SK-N-SH (cell line): ENCODE measurements at places on chromosomes 3 and 15.

- no peak for DNase-seq
Observed at GRCh38 chr3:37922721-37923568, 61.3 kb downstream of the CTDSPL start.

DNA sequence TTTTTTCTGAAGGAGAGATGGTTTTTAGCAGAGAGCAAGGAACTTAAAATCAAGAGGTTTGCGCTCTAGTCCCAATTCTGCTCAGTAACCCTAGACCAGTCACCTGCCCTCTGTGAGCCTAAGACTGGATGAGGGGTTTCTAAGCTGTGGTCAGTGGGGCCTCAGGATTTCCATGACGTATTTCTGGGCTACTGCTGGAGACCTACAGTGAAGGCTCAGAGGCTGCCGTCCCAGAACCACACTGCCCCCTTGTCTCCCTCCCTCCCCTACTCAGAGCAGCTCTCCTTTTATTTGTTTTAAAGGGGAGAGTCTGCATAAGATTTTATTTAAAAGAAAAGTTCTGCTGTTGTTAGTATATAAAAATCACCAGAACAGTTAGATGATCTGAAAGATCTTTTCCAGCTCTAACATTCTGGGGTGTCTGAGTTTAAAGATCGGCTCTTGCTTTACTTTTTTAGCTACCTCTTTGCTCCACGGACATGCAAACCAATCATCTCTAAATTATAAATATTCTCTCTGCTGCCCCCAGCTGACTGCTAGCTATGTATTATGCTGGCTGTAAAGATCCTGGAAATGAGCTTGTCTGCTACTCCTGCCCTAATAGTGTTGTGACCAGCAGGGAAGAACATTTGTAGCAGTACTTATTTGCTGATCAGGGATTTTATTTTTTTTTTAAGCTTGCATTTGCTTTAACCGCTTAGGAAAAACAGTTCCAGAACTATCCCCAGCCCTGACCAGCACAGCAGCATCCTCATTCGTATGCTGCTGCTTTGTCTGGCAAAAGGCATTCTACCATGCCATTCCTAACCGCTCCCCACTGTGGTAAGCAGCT is 28.6 kb upstream of the NDUFB4 start:
- peak; percentile 63 for DNase-seq

DNA sequence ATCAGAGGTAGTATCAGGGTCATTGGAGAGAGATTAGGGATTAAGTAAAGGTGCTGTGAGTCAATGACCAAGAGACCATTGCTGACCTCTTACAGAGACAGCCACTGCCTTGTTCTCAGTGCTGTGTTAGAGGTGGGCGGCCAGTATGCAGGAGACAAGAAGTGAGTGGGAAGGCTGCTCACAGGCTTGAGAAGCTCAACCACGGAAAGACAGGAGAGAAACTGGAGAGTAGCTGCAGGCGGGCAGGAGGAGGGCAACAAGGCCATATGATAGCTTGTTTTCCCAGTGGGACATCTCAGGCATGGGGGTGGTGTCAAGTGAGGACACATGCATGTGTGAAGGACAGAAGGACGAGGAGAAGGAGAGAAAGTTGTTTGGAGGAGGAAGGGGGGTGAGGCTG is 237.3 kb downstream of the PDCD6IP start:
- no peak for DNase-seq

DNA sequence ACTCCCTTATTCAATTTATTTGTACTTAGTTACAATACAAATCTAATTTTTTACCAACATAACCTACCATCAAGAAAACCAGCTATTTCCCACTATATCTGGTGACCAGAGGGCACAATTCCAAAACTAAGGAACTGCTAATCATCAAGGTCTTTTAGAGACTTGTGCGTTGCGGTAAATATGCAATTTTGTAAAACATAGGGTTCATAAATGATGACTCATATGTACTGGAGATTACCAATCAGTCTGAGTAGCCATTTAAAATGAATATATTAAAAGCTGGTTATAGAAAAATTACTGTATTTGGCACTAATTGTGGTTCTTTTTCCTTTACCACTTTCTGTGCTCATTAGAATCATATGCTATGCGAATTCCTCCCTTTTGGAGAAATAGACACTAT is 859.6 kb downstream of the ROBO1 start:
- no peak for DNase-seq

DNA sequence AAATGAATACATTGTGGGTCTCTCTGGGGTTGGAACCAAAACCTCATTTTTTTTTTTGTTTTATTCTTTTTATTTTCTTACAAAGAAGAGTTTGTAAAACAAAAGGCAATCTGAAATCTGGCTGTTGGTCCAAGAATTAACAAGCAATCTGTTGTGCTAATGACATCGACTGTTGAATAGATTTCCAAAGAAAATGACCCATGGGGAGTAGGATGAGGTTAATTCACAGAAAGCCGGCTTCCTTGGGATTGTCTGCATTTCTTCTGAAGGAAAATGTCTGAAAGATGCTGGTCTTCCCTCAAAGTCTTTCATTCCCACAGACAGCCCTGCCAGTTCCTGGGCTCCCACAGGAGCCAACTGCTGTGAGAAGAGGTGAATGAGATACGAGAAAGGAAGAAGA is 92.9 kb downstream of the LRRC3B start:
- DNase-seq: no peak

GRCh38 chr15:51696566-51696965 is 15.3 kb downstream of the SCG3 start:
- no peak for DNase-seq

GRCh38 chr3:151604891-151605290 is 128.8 kb upstream of the AADACL2 start:
- no peak for DNase-seq

- no peak for DNase-seq
Observed at GRCh38 chr3:155639462-155640055, 105.3 kb downstream of the PLCH1 start.

DNA sequence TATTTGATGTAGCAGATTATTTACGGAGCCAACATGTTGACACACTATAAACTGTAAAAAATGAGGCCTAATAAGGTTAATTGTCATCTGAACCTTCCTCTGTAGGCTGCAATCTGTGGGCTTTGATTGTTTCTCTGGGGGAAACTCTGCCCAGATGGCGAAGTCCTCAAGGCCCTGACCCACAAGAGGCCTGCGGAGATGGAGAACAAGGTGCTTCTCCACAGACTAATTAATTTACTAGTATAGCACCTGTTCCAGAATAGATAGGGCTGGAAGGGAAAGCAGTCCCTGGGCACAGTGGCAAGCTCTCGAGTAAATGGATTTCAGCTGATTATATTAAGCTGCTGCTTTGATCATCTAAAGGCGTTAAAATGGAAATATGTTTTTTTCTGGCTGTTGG is 338.8 kb upstream of the DNAJC19 start:
- DNase-seq: no peak

GRCh38 chr3:114214542-114215341 is 22.6 kb downstream of the ZNF80 start:
- no peak for DNase-seq

- no peak for DNase-seq
Observed at GRCh38 chr3:180375831-180376230, 226.1 kb upstream of the TTC14 start.

DNA sequence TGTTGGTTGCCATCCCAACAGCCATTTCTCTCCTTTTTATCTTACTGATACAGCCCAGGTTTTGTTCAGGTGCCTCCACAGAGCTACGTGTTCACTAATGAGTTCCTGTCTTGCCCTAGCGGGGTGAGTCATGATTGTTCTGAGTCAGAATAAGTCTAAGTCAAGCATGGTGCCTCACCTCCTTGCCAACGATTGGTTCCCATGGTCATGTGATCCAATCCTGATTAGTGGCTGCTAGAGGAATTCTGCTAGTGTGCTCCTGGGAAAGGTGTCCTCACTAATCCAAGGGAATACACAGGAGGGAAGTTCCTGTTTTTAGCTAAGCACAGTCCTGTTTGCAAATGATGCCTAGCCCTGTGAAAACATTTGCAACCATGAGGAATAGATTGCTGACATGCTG is 99.8 kb downstream of the NSUN3 start:
- no peak for DNase-seq

DNA sequence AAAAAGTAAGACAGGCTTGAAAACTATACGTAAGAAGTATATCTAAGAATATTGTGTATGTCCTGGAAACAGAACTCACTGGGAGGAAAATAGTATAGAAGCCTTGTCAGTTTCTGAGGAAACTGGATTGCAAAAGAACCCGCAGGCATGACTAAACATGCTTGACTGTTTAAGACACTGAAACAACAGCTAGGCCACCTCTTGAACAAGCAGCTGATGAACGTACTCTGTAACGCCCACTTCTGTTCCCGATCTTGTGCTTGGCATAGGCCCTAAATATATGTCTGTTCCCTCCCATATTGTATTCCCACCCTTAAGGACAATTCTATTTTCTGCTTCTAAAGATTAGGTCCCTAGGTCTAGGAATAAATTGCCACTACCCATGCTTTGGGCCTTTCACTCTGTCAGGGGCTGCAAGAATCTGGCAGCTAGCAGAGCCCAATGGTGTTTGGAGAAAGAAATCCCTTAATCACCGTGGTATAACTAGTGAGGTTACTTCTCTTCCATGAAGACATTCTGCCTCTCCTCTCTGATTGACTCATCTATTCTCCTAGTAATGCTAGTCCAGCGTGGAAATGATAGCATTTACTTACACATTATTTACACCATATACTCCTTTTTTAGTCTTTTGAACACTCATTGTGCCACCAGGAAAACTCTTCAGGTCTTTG is 46.2 kb downstream of the CD200 start:
- no peak for DNase-seq

DNA sequence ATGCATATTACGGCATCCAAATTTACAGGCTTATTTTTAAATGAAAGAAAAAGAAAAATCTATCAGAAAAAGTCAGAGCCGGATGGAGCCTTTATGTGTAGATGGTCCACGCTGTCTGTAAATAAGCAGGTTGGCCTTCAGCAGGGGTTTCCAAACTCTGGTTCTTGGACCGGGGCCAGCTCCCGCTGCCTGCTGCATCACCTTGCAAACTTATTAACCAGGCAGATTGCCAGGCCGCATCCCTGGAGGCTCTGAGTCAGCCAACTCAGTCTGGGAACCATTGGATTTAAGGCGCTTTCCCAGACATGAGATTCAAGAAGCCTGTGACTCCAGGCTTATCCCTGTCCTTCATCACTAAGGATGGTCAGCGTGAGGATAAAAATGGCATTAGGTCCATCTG is 212.4 kb downstream of the OPA1 start:
- peak; percentile 47 for DNase-seq

- DNase-seq: no peak
Observed at GRCh38 chr3:14687360-14687759, 12.4 kb downstream of the C3orf20 start.

- DNase-seq: no peak
Observed at GRCh38 chr15:99967841-99968371, 234.7 kb upstream of the LYSMD4 start.

GRCh38 chr3:100647171-100647570 is 37.8 kb downstream of the ADGRG7 start:
- no peak for DNase-seq

- no peak for DNase-seq
Observed at GRCh38 chr3:186102687-186103086, 6.2 kb downstream of the ETV5 start.

- no peak for DNase-seq
Observed at GRCh38 chr15:26724381-26725150, 48.3 kb downstream of the GABRB3 start.

DNA sequence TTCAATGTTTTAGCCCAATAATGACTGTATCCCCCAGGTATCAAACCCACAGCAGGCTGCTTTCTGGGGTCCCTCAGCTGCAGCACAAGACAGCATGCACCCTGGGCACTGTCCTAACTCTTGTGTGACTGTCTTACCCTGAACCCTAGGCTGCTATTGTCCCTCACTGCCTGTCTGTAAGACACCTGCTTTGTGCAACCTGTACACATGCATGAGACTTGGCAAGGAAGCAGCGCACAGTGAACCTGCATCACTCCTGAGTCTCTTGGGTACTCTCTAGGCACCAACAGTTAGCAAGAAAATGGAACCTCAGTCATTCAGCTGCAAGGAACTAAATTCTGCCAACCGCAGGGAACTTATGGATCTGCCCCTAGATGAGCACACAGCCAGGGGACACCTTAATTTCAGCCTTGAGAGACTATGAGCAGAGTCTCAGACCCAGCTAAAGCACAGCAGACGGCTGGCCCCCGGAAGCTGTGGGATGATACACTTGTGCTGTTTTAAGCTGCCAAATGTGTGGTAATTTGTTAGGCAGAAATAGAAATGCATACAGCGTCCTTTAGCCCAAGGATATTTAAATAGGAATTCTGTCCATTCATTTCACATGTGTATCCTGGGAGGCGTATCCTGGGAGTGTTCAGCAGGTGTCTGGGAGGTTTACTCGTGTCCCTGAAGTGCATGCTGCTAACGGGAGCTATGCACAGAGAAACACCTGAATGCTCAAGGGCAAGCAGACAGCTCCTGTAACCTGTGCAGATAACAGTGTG is 223.8 kb downstream of the KLF13 start:
- no peak for DNase-seq

- DNase-seq: no peak
Observed at GRCh38 chr15:72559781-72560180, 85.7 kb downstream of the ARIH1 start.

- no peak for DNase-seq
Observed at GRCh38 chr15:48063411-48063985, 57.3 kb upstream of the SLC24A5 start.

GRCh38 chr3:86990012-86990733 is 776 bp downstream of the VGLL3 start:
- DNase-seq: peak; percentile 19

GRCh38 chr15:59232476-59232875 is 25.8 kb downstream of the LDHAL6B start:
- DNase-seq: no peak

DNA sequence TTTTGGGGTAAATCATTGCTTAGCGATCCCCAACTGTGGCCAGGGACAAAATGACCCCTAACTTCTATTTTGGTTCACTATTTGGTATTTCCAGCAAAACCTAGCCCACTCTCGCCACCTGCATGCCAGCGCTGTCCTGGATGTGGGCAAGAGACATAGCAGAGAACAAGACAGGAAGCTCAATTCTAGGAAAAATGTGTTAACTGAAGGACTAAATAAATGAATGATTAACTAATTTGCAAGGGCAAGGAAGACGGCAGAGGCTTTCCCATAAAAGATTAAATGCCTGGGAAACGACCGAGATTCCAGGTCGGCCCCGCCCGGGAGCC is 408 bp downstream of the NICN1 start:
- no peak for DNase-seq

- DNase-seq: no peak
Observed at GRCh38 chr3:128315313-128315712, 151.4 kb downstream of the DNAJB8 start.

GRCh38 chr3:170200987-170201386 is 19.5 kb upstream of the PHC3 start:
- DNase-seq: no peak

- DNase-seq: no peak
Observed at GRCh38 chr3:151276038-151276686, 2.2 kb downstream of the P2RY14 start.

- DNase-seq: no peak
Observed at GRCh38 chr3:144809380-144809779, 837.8 kb downstream of the DIPK2A start.

GRCh38 chr3:108006077-108006771 is 84.6 kb downstream of the CD47 start:
- DNase-seq: peak; percentile 21

- DNase-seq: no peak
Observed at GRCh38 chr15:70714015-70714414, 49.3 kb downstream of the UACA start.
